GF-D8 (cell line): ENCODE measurements at places on chromosomes 11 and 22.

DNA sequence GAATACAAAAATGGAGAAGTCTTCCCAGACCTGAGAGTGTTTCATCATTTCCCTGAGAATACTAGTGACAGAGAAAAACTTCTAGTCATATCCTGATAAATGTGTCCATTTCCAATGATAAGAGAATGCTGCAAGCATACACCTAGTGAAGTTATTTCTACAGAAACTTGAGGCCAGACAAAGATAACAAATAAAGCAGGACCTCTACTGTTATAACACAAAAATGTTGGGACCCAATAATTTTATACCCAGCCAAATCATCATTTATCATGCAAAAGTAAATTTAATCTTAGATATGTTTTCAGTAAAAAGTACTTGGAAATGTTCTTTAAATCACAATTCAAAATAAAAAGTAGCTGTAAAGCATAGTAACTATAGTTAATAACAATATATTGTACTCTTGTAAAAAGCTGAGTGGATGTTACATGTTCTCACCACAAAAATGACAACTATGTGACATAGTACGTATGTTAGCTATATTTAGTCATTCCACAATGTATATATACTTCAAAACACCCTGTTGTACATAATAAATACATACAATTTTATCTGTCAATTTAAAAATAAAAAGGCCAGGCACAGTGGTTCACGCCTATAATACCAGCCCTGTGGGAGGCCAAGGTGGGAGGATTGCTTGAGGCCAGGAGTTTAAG, 12.6 kb downstream of the RRAS2 start:
- DNase-seq: no peak

DNA sequence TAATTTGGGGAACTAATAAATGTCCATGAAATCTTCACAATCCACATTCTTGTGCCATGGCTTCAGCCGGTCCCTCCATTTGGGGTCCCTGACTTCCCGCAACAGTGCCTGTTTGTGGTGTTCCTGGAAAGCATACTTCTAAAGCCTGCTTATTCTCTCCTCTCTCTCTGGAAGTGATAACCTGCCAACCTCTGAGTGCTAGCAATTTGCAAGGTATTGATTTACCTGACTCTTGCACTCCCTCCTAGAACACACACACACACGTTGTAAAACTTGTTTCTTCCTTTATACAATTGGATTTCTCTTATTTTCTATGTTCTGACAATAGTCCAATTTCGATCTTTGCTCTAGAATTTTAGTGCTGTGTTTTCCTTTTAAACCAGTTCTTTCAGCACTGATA, 58.5 kb downstream of the NXPE2 start:
- no peak for DNase-seq

GRCh38 chr11:99686838-99687237, 666.1 kb downstream of the CNTN5 start:
- DNase-seq: no peak

GRCh38 chr22:21780259-21780658, 44.7 kb upstream of the YPEL1 start:
- DNase-seq: no peak

GRCh38 chr11:70317581-70318305, 47.3 kb downstream of the PPFIA1 start:
- peak; percentile 23 for DNase-seq

- DNase-seq: no peak
Measured at GRCh38 chr11:128714881-128715280, 21.0 kb downstream of the FLI1 start.

- DNase-seq: no peak
Measured at GRCh38 chr11:16605389-16605893, 133.0 kb upstream of the C11orf58 start.

GRCh38 chr11:109853156-109853776, 239.9 kb upstream of the ZC3H12C start:
- DNase-seq: peak; percentile 50

DNA sequence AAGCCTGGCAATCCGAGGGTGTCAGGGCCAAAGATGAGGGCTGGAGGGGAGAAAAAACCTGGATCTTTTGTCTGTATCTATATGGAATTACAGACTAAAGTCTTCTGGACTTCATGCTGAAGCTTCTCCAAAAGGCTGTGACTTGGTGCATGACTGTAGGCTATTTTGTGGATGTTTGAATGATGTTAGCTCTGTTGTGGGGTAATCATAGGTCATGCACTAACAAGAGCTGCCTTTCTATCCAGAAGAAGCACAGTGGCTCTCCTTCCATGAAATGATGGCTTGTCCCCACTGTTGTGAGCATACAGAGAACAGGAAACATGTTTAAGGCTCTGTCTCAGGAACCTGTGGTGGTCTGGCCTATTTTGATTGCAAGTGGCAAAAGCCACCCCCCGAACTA, 263.3 kb upstream of the PLET1 start:
- no peak for DNase-seq

DNA sequence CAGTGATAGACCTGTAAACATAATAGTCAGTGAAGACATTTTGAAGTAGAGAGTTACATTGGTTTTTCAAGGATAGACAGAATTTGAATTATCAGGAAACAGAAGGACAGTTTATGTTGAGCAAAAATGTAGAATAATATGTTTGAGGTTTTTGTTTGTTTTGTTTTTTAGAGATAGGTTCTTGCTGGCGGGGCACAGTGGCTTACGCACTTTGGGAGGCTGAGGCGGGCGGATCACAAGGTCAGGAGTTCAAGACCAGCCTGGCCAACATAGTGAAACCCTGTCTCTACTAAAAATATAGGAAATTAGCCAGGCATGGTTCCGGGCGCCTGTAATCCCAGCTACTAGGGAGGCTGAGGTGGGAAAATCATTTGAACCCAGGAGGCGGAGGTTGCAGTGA, 35.6 kb downstream of the BCL2L13 start:
- DNase-seq: no peak

GRCh38 chr11:35061516-35062440, 77.2 kb upstream of the CD44 start:
- no peak for DNase-seq

- no peak for DNase-seq
Measured at GRCh38 chr22:50521710-50522109, 3.7 kb downstream of the SCO2 start.

GRCh38 chr22:24244144-24244787, 616 bp downstream of the GGT5 start:
- DNase-seq: peak; percentile 37

DNA sequence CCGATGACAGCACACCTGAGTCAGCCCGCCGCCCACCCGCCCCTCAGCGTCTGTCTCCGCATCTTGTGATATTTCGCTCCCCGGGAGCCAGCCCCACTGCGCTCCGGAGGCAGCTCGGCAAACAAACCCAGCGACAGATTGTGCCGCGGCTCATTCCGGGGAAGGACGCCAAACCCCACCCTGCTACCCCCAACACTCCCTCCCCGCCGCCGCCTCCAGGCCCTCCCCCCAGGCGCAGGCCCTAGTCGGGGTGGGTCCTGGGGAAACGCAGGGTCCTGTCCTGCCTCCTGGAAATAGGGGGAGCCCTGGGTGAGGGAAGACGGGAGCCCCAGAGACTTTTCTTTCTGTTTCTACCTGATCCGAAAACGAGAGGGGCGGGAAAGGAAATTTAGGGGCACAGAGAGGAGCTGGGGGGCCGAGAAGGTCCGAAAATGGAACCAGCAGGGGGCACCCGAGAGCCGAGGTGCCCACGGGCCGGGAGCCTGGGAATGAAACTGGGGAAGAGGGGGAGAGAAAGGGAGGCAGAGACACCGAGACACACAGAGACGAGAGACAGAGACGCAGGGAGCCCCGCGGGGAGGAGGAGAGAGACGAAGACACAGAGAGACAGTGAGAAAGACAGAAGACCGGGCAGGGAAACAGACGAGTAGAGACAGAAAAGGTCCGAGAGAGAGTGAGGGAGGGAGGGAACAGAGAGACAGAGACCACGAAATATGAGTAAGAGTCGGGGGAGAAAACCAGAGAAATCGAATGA, 1.7 kb upstream of the RTN4RL2 start:
- no peak for DNase-seq

- no peak for DNase-seq
Measured at GRCh38 chr11:6654281-6655019, 1.2 kb downstream of the DCHS1 start.

- no peak for DNase-seq
Measured at GRCh38 chr22:43209971-43210370, 23.0 kb upstream of the TTLL12 start.

DNA sequence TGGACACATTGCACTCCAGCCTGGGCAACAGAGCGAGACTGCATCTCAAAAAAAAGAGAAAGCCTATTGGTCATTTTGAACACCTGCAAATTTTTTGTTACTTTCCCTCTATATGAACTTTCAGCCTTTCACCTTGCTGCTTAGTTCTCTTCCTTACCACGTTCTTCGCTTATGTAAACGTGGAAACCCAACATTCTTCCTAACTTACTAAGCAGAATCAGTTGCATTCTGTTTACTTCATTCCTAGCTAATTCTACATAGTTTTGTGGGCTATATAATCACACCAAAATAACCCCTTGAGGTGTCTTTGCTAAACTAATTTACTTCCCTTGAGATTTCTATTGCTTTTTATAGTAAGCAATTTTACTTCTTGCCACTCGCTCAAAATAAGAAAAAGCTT, 23.2 kb downstream of the MS4A4A start:
- DNase-seq: no peak

DNA sequence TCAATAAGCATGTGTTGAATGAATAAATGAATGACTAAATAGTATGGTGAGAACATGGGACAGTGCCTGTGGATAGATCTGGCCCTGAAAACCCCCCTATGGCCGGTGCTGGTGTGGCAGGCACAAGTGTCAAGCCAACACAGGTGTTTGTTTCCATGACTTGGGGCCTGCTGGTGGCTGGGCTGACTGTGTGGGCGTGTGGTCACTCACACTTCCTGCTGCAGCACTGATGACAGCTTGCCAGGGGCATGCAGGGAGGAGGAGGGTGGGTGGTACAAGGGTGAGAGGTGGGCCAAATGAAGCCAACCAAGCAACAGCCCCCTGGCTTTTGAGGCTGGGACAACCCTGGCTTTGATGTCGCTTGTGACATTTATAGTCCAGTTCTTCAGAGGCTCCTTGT, 30.3 kb upstream of the ABCC8 start:
- no peak for DNase-seq

- no peak for DNase-seq
Measured at GRCh38 chr11:13761716-13762115, 93.2 kb downstream of the FAR1 start.

GRCh38 chr11:113871336-113871735, 4.0 kb downstream of the USP28 start:
- no peak for DNase-seq

- DNase-seq: no peak
Measured at GRCh38 chr11:126862664-126863243, 137.8 kb downstream of the KIRREL3 start.

- DNase-seq: no peak
Measured at GRCh38 chr22:35688913-35689675, 28.6 kb upstream of the APOL5 start.

GRCh38 chr11:11958403-11959231, 49.8 kb downstream of the DKK3 start:
- DNase-seq: no peak

GRCh38 chr22:39408173-39408572, 8.6 kb downstream of the TAB1 start:
- no peak for DNase-seq

DNA sequence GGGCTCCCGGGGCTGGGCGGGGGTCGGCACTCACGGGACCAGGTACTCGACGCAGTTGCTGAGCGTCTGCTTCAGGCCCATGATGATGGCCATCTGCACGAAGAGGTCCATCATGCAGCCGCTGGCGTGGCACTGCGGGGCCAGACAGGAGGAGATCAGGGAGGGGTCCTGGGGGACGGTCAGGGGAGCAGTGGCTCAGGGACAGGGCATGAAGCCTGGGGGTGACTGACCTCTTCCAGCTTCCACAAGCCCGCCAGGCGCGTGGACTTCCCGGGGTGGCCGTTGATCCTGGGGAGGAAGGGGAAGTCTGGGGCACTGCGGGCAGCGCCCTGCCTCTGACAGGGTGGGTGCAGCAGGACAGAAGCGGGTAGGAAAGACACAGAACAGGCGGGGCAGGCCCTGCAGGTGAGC, 6.1 kb upstream of the SIGIRR start:
- DNase-seq: no peak

GRCh38 chr11:84129961-84130576, 843.9 kb upstream of the CCDC90B start:
- no peak for DNase-seq

- DNase-seq: no peak
Measured at GRCh38 chr22:37672206-37672919, 3.1 kb upstream of the LGALS1 start.

DNA sequence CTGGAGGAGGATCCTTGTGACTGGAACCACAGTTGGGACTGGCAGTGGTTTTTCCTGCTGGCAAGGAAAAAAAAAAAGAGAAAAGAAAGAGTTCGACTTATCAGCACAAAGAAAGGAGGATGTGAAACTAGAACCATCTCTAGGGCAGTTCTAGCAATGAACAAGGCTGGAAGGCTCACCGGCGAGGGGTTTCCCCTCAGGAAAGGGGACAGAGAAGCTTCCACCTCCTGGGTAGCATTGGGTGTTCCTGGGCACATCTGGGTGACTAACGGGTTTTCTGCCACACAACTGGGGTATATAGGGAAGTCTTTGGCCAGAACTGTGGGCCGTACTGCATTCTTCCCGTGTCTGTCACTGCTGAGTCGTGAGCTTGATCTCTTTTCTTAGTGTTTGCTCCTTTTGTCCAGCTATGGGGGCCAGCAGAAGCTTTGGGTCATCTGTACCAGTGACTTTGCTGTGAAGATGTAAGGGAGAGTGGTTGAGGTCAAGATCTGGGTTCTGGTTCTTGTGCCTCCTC, 109.4 kb upstream of the OR4B1 start:
- no peak for DNase-seq

DNA sequence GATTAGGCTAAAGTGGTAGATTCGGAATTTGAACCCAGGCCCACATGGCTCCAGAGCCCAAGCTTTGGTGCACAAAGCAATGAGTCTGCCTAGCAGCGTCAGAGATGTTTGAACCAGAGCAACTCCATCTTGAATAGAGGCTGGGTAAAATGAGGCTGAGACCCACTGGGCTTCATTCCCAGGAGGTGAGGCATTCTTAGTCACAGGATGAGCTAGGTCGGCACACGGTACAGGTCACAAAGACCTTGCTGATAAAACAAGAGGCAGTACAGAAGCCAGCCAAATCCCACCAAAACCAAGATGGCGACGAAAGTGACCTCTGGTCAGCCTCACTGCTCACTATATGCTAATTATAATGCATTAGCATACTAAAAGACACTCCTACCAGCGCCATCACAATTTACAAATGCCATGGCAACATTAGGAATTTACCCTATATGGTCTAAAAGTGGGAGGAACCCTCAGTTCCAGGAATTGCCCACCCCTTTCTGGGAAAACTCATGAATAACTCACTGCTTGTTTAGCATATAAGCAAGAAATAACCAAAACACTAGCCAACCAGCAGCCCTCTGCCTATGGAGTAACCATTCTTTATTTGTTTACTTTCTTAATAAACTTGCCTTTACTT, 40.3 kb upstream of the DAGLA start:
- DNase-seq: no peak

GRCh38 chr11:105241136-105241535, 101.6 kb upstream of the CARD18 start:
- DNase-seq: no peak

GRCh38 chr22:46560696-46561295, 23.4 kb upstream of the CELSR1 start:
- no peak for DNase-seq
